ENCODE measurements at places on chromosomes 1 and 21.

GRCh38 chr1:5389101-5389885, 602.9 kb downstream of the NPHP4 start:
- H3K4me1 ChIP-seq, result peaks cover 13% of the 10 kb centered on the region
- no peak for DNase-seq
- no peaks in the 10 kb centered on the region for H3K36me3 ChIP-seq

- no peaks in the 10 kb centered on the region for H3K36me3 ChIP-seq
- no peaks in the 10 kb centered on the region for H3K4me1 ChIP-seq
- DNase-seq, result no peak
Measured at GRCh38 chr1:27003745-27004470, 8.7 kb downstream of the TENT5B start.

GRCh38 chr1:108097018-108097417, 103.1 kb downstream of the SLC25A24 start:
- no peaks in the 10 kb centered on the region for H3K36me3 ChIP-seq
- peaks cover 10% of the 10 kb centered on the region for H3K4me1 ChIP-seq
- H3K27me3 ChIP-seq, result peaks cover 7% of the 10 kb centered on the region
- H3K4me3 ChIP-seq, result no peak overlapping the region

- no peaks in the 10 kb centered on the region for H3K36me3 ChIP-seq
- DNase-seq, result peak; percentile 18
- peaks cover 3% of the 10 kb centered on the region for H3K27me3 ChIP-seq
- peak overlapping the region; percentile 79 for H3K27ac ChIP-seq
- peak overlapping the region; percentile 91 for H3K4me3 ChIP-seq
Measured at GRCh38 chr1:214550857-214551435, 456 bp downstream of the PTPN14 start.

DNA sequence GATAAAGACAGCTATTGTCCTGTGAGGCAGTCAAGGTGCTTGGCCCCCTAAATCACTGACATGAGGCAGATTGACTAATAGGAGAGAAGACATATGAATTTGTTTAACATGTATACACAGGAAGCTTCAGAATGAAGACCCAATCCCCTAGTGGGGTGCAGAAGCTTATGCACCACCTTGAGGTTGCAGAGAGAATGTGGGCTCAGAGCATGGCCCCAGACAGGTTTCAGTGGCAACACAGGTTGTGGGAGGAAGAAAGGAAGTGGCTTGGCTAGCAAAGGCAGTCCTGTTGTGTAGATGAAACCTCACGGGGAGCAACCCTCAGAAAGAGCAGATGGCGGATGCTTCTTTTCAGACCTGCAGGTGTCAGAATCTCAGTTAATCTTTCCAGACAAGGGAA, 37.0 kb upstream of the PARP1 start:
- no peaks in the 10 kb centered on the region for H3K36me3 ChIP-seq
- H3K27ac ChIP-seq, result peak overlapping the region; percentile 65
- peaks cover 30% of the 10 kb centered on the region for H3K27me3 ChIP-seq

- H3K27ac ChIP-seq, result no peak overlapping the region
- no peak for DNase-seq
- H3K27me3 ChIP-seq, result no peaks in the 10 kb centered on the region
- H3K4me1 ChIP-seq, result peaks cover 9% of the 10 kb centered on the region
- H3K36me3 ChIP-seq, result peaks cover 18% of the 10 kb centered on the region
- no peak overlapping the region for H3K4me3 ChIP-seq
Measured at GRCh38 chr1:246597340-246597739, 31.1 kb downstream of the CNST start.

GRCh38 chr1:184499616-184500015, 112.8 kb downstream of the C1orf21 start:
- H3K27me3 ChIP-seq, result peaks cover 4% of the 10 kb centered on the region
- no peaks in the 10 kb centered on the region for H3K36me3 ChIP-seq
- H3K27ac ChIP-seq, result no peak overlapping the region
- peaks cover 2% of the 10 kb centered on the region for H3K4me1 ChIP-seq

DNA sequence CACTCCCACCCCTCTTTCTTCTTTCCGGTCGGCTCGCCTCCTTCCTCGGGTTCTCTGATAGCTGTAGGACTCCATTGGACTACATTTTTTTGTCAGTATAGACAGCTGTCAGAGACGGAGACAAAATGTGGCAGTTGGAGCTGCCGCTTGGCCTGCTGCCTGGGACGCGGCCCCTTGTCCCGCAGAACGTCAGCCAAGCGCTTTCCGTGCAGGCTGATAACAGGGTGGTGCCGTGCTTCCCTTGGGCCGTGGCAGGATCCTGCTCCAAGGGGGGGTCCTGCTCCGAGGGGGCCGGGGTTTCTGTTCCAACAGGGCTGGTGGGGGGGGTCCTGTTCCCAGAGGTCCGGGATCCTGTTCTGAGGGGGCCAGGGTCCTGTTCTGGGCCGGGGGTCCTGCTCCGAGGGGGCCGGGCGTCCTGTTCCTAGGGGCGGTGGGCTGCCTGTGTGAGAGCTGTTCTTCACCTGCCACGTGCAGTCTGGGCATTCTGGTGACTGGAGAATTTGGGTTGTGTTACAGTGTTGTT, 4.9 kb downstream of the SKI start:
- no peak for DNase-seq
- H3K27me3 ChIP-seq, result no peaks in the 10 kb centered on the region
- H3K27ac ChIP-seq, result peak overlapping the region; percentile 97
- peaks cover 42% of the 10 kb centered on the region for H3K36me3 ChIP-seq
- peak overlapping the region; percentile 96 for H3K4me3 ChIP-seq

- no peak for DNase-seq
- H3K27me3 ChIP-seq, result peaks cover 4% of the 10 kb centered on the region
- H3K36me3 ChIP-seq, result no peaks in the 10 kb centered on the region
- no peak overlapping the region for H3K4me3 ChIP-seq
- H3K4me1 ChIP-seq, result no peaks in the 10 kb centered on the region
Measured at GRCh38 chr1:160827418-160827817, 31.4 kb downstream of the LY9 start.

DNA sequence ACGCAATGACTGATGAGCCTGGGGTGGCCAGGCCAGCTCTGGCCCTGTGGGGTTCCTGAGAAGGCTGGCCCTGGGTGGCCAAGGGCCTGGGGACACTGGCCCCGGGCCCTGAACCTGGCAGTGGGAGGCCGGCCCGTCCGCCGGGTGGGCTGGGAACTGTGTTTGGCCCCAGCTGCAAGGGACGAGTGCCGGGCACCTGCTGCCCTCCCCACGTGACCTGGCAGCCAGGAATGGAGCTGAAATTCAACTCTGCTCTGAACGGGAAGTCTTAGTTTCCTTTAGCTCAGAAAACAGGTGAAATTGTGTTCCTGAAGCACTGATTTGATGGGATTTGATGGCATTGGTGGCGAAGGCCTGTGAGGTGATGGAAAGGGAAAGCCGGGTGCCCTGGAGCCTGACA, 8.2 kb upstream of the TTLL10 start:
- peaks cover 4% of the 10 kb centered on the region for H3K27me3 ChIP-seq
- H3K4me3 ChIP-seq, result no peak overlapping the region
- no peaks in the 10 kb centered on the region for H3K36me3 ChIP-seq
- peaks cover 4% of the 10 kb centered on the region for H3K4me1 ChIP-seq
- H3K27ac ChIP-seq, result no peak overlapping the region
